Upper lobe of left lung (tissue), 6 donors: ENCODE measurements at places on chromosomes 3 and 15. TPM values are rescaled to one million over a fixed set of nuclear protein-coding genes. Genes with fewer than 3 reads are reported as not detected.

- no peaks in the 10 kb centered on the region for H3K27me3 ChIP-seq
- H3K4me3 ChIP-seq, result no peak overlapping the region
- DNase-seq, result no peak
- no peak overlapping the region for H3K27ac ChIP-seq
- peaks cover 14% of the 10 kb centered on the region for H3K36me3 ChIP-seq
Observed at GRCh38 chr15:89857673-89858072, 36.1 kb downstream of the AP3S2 start.

GRCh38 chr3:168925568-168925967 lies 737.9 kb downstream of the MECOM start:
- no peak overlapping the region for H3K4me3 ChIP-seq
- H3K4me1 ChIP-seq, result no peaks in the 10 kb centered on the region
- H3K27ac ChIP-seq, result no peak overlapping the region
- no peaks in the 10 kb centered on the region for H3K27me3 ChIP-seq
- no peaks in the 10 kb centered on the region for H3K36me3 ChIP-seq

DNA sequence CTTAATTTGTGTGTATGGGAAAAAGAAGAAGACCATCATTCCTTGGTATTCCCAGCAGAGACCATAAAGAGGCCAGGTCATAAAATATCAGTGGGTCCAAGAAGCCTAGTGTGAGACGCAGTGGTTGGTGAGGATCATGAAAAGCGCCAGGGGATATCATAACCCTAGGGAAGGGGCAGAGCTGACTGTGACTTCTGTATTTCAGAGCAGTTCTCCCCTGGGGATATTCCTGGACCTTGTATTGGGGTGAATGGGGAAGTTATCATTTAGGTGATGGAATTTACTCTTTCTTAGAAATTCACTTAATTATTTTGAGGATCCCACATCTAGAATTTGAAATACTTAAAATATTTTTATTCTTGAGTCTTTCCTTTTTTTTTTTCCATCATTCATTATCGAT lies 34.9 kb upstream of the UMPS start:
- H3K4me1 ChIP-seq, result no peaks in the 10 kb centered on the region
- no peaks in the 10 kb centered on the region for H3K27me3 ChIP-seq
- no peaks in the 10 kb centered on the region for H3K36me3 ChIP-seq
- H3K27ac ChIP-seq, result no peak overlapping the region
- DNase-seq, result no peak

- H3K4me1 ChIP-seq, result peaks cover 8% of the 10 kb centered on the region
- H3K36me3 ChIP-seq, result no peaks in the 10 kb centered on the region
- DNase-seq, result no peak
- H3K27ac ChIP-seq, result no peak overlapping the region
- no peaks in the 10 kb centered on the region for H3K27me3 ChIP-seq
Observed at GRCh38 chr3:30511524-30512251, 94.7 kb upstream of the TGFBR2 start.

DNA sequence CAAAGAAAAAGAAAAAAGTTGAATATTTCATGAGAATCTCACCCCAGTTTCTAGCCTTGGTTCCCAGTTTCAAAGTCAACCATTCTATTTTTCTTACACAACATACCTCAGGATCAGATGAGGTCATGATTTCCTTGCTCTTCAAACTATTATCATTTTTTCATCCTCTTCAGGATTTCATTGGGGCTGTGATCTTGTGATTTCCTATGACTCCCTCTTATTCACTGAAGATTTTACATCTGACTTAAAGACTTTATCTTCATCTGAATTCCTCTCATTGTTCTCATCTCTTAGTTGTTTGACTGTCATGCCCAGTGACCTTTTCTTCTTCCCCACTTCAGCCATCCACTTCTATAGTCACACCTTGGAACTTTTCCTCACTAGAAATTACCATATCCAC lies 3.1 kb upstream of the C3orf33 start:
- no peak overlapping the region for H3K4me3 ChIP-seq
- H3K36me3 ChIP-seq, result no peaks in the 10 kb centered on the region
- no peak for DNase-seq

GRCh38 chr3:30682434-30683155 lies 76.2 kb downstream of the TGFBR2 start:
- no peaks in the 10 kb centered on the region for H3K27me3 ChIP-seq
- H3K4me1 ChIP-seq, result peaks cover 69% of the 10 kb centered on the region
- H3K27ac ChIP-seq, result peak overlapping the region; percentile 74

GRCh38 chr3:126671521-126671920 lies 16.6 kb upstream of the TXNRD3 start:
- no peaks in the 10 kb centered on the region for H3K27me3 ChIP-seq
- no peak for DNase-seq
- no peak overlapping the region for H3K4me3 ChIP-seq
- no peaks in the 10 kb centered on the region for H3K4me1 ChIP-seq
- H3K36me3 ChIP-seq, result no peaks in the 10 kb centered on the region

DNA sequence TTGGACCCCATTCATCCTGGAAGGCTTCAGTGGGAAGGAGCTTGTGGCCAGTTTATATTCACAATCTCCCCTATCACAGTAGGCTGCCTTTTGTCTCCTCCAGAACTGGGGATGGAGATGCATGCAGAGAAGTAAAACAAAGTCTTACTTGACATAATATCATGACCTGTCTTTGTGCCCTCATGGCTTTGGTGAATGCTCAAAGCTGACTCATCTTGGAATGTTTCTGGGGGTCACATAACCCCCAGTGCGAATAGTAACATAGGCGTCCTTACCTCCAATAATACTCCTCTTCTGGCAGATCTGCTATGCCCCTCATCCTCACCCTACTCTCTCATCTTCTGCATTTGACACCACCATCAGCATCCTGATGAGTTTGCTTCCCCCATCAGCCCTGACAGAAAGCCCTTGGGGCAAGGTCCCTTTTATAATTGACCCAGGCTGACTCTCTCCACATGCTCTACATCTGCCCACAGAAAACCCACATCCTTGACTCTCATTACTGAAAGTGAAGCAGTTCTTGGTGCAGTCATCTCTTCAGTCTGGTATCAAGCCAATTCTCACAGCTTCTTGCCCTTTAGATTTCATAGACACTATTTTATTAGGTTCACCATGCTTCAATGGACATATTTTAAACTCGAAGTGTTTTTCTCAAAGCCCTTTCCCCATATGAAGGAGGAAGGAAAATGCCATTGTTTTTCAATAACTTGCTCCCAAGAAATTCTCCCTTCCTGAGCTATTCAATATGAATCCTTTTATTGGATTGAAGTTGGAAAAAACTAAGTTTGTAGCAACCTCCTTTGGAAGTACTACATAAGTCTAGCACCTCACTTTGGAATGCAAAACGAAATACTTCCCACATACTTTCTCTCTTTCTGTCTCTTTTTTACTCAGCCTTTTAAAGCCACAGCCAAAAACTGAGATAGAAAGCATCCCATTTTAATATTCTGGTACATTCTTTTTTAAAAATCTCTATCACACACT lies 36.6 kb downstream of the OSTN start:
- H3K27ac ChIP-seq, result no peak overlapping the region
- no peaks in the 10 kb centered on the region for H3K4me1 ChIP-seq
- H3K36me3 ChIP-seq, result no peaks in the 10 kb centered on the region
- no peak overlapping the region for H3K4me3 ChIP-seq
- no peaks in the 10 kb centered on the region for H3K27me3 ChIP-seq
- DNase-seq, result no peak

DNA sequence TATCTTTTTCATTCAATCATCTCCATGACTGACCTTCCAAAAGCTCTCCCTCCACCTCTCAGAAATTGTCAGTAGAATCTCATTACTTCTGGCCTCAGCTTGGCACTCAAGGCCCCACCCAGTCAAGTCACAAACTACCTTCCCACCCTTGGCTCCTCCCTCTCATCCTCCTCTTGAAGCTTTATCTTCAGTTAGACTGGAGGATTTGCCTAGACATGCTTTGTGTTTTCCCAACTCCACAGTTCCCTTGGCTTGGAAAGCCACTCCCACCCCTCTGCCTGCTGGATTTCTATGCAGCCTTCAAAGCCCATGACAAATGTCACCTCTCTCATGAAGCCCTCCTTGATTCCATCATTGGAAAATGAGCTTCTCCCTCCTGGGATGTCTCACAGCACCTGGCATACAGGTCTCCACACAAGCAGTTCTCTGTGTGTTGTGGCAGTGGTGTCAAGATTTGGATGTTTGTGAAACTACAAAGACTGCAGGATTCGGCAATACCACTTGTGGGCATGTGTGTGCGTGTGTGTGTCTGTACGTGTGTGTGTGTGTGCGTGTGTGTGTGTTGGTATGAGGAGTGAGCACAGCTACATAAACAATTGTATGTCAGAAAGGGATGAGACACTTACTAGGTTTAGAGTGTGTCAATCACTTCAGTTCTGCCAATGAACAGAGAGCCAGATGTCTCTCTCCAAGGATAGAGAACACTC lies 45.3 kb upstream of the VPS8 start:
- H3K4me3 ChIP-seq, result no peak overlapping the region
- no peaks in the 10 kb centered on the region for H3K36me3 ChIP-seq
- H3K27me3 ChIP-seq, result no peaks in the 10 kb centered on the region
- no peak for DNase-seq
- no peak overlapping the region for H3K27ac ChIP-seq
- no peaks in the 10 kb centered on the region for H3K4me1 ChIP-seq

GRCh38 chr3:126493739-126494138 lies 18.0 kb upstream of the ZXDC start:
- no peaks in the 10 kb centered on the region for H3K36me3 ChIP-seq
- no peaks in the 10 kb centered on the region for H3K4me1 ChIP-seq
- DNase-seq, result no peak

- no peak overlapping the region for H3K4me3 ChIP-seq
- no peak overlapping the region for H3K27ac ChIP-seq
- DNase-seq, result no peak
- H3K27me3 ChIP-seq, result no peaks in the 10 kb centered on the region
Observed at GRCh38 chr3:49300595-49300994, 23.6 kb upstream of the C3orf62 start.

DNA sequence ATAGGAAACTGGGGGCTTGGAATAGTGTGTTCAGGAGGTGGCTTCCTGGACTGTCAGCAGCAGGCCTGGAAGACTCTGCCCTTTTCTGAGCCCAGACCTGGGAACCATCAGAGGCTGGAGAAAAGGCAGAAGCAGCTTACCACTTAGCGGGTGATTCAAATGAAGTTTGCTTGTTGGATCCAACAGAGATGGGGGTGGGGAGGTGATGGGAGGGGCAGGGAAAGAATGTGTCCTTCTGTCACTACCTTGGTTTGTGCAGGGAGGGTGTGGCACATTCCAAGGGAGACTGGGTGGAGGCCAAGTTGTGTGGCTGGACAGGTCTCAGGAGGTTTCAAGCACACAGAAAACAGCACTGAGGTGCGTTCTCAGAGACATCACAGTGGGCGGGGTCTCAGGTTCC lies 58.8 kb downstream of the TRAK1 start:
- H3K4me1 ChIP-seq, result peaks cover 19% of the 10 kb centered on the region
- no peaks in the 10 kb centered on the region for H3K36me3 ChIP-seq
- DNase-seq, result no peak
- no peak overlapping the region for H3K27ac ChIP-seq

DNA sequence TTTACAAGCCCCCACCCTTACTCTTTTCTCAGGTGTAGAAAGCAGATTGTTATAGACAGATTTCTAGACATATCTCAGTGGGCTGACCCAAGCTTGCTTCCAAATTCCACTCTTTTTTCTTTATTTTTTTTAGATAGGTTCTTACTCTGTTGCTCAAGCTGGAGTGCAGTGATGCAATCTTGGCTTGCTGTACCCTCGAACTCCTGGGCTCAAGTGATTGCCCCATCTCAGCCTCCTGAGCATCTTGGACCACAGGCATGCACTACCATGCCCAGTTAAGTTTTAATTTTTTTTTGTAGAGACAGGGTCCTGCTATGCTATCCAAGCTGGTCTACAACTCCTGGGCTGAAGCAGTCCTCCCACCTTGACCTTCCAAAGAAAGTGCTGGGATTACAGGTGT lies 53.5 kb upstream of the ADAMTS9 start:
- no peak overlapping the region for H3K4me3 ChIP-seq
- H3K4me1 ChIP-seq, result peaks cover 4% of the 10 kb centered on the region
- no peaks in the 10 kb centered on the region for H3K27me3 ChIP-seq
- H3K27ac ChIP-seq, result no peak overlapping the region
- H3K36me3 ChIP-seq, result no peaks in the 10 kb centered on the region
- DNase-seq, result peak; percentile 73

DNA sequence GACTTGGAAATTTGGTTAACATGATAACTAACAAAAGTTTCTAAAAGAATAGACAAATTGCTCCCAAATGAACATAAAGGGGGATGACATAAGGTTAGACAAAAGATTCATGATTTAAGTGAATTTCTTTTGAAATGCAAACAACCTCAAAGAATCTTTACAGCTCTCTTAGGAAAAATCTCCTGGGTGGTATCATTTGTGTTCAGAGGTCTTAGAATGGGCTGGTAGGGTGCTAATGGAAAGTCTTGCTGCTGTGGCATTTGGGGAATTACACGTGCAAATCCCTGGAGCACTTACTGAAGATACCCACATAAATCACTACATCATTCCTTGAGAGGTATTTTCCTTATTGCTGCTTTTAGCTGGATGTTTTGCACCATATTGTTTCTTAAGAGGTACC lies 14.4 kb upstream of the ROBO2 start:
- no peaks in the 10 kb centered on the region for H3K4me1 ChIP-seq
- no peak overlapping the region for H3K27ac ChIP-seq
- DNase-seq, result no peak
- no peaks in the 10 kb centered on the region for H3K36me3 ChIP-seq

GRCh38 chr3:79729096-79729495 lies 38.7 kb downstream of the ROBO1 start:
- no peaks in the 10 kb centered on the region for H3K4me1 ChIP-seq
- no peaks in the 10 kb centered on the region for H3K27me3 ChIP-seq
- H3K4me3 ChIP-seq, result no peak overlapping the region
- H3K36me3 ChIP-seq, result no peaks in the 10 kb centered on the region
- DNase-seq, result no peak

DNA sequence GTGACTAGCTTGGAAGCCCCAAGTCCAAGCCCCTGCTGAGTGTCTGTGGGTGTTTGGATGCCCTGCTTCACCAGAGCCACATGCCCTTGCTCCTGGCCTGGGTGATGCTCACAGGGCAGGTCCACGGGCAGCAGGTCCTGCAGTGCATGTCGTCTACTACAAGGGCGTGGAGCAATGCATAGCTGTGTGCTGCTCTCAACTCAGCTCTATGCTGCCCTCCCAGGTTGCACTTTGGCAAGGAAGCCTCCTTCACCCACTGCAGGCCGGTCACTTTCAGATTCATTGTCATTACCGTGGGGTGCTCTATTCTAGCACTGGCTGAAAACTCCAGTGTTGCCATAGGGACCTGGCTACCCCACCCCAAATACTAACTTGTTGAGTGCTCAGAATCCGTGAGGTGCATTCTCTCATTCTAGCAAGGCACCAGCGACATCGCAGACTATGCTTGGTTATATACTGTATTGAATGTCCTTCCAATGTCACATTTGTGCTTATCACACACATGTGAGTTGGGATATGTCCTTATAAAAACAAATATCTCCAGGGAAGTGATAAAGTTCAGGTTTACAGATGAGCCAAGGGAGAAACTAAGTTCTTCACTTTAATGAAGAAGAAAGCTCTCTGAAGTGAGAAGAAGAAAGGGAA lies 51.8 kb downstream of the GRAMD1C start:
- H3K4me3 ChIP-seq, result no peak overlapping the region
- peak; percentile 8 for DNase-seq
- no peaks in the 10 kb centered on the region for H3K36me3 ChIP-seq

The RBP2 gene
- 0.64 TPM for total RNA-seq

The SENP7 gene
- 32.7 TPM for total RNA-seq

The GFM1 gene
- total RNA-seq, result 50.0 TPM

The KLF15 gene
- 36.3 TPM for total RNA-seq

The ROBO2 gene
- total RNA-seq, result 19.9 TPM
